ENCODE measurements at places on chromosomes 7 and 10.

- DNase-seq = no peak
These were observed 219.0 kb downstream of the GLRX3 start for GRCh38 chr10:130354976-130355795.

GRCh38 chr7:20713792-20714191 lies 72.9 kb downstream of the SP8 start:
- no peak for DNase-seq

- peak; percentile 32 for DNase-seq
These were observed 6.3 kb upstream of the KCNMA1 start for GRCh38 chr10:77643795-77644468.

DNA sequence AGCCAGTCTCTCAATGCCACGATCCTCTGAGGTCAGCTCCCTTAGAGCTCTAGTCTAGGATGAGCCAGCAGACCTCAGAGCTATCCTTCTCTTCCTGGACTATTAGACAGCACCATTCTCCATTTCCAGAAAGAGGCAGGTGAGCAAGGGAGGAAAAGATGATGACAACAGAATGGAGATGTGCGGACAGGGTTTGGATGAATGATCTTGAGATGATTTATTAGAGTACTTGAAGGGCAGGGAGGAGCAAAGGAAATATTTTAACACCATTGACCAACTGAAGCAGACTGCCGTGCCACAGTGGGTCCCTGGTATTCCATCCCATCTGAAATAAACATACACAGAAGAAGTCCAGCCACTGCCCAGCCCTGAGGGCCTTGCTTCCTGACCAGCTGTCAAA lies 94.3 kb downstream of the CFAP58 start:
- DNase-seq = no peak

DNA sequence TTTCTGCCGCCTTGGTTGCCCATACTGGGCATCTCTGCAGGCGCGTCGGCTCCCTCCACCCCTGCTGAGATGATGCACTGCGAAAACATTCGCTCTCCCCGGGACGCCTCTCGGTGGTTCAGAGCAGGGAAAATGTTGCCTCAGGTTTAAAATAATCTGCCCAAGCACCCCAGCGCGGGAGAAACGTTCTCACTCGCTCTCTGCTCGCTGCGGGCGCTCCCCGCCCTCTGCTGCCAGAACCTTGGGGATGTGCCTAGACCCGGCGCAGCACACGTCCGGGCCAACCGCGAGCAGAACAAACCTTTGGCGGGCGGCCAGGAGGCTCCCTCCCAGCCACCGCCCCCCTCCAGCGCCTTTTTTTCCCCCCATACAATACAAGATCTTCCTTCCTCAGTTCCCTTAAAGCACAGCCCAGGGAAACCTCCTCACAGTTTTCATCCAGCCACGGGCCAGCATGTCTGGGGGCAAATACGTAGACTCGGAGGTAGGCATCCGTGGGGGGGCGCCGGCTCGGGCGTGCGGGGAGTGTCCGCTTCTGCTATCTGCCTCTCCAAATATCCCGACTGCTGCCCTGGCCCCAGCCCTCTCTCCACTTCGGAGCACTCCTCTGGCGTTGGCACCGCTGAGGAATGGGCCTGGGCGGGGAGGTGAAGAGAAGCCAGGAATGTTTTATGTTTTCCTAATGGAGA lies at the start of gene CAV1:
CAV1 (plus strand) TSS at position 428 of the 689 bp plus-strand sequence; CDS start at position 455, 27 bp downstream.
- DNase-seq = peak; percentile 81

GRCh38 chr10:31129880-31130405 lies 98.3 kb upstream of the ZNF438 start:
- no peak for DNase-seq

DNA sequence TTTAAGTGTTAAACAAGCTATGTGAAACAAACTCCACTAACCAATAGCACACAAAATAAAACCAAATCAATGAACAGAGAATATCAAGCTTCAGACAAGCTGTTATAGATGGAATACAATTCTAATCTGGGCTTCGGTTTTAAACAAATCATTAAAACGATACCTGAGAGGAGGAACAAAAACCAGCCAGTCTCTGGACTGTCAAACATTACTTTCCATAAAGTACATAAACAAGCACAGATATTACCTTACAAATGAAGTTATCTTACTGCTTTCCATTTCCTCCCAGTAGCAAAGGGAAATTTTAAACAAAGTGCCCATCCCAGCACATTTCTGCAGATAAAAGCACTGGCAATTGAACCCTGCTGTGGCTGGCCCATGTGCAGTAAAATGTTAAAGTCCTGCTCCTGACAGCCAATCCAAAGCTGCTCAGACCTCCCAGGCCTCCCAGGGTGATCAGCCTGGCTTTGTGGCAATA lies 128.0 kb downstream of the NRCAM start:
- no peak for DNase-seq

- DNase-seq = no peak
These were observed 20.4 kb downstream of the FRMPD2 start for GRCh38 chr10:48253970-48254657.

GRCh38 chr7:129162732-129163131 lies 18.2 kb downstream of the TSPAN33 start:
- no peak for DNase-seq

DNA sequence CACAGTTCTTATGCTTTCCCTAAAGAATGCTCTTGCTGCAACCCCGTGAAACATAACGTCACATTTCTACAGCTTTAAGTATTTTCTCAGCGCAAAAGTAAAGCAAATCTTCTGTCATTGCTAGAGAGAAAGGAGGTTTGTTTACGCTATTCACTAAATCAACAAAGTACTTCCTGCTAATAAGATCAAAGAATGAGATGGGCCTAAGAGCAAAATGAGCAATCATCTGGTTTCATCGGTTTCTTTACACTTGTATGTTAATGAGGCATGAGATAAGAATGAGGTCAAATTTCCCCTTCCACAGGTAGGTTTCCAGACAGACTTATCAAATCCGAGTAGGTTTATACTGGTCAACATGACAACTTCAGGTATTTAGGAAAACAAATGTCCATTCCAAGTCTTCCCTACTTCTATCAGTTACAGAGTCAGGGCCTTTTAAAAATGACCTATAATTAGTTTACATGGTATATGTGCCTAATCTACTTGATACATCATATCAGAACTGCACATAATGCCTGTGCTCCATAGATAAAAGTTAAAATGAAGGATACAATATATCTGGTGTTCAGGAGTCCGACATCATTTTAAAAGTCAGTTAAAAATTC lies 8.4 kb downstream of the USP6NL start:
- DNase-seq = no peak

DNA sequence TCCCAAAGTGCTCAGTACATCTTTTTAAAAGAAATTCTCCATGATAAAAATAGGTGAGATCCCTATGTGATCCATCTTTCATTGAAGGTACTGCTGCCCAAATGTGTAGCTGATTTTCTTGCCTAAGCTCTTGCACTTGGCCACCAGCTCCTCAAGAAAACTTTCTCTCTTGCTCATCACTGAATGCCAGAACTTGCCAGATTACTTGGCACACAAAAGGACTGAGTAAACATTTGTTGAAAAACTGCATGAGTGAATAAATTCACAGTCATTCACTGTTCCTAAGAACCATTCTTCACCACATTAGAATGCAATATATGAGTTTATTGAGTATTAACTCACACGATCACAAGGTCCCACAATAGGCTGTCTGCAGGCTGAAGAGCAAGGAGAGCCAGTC lies 99.9 kb downstream of the TRIL start:
- DNase-seq = no peak

GRCh38 chr10:26438534-26439341 lies 597 bp downstream of the APBB1IP start:
- no peak for DNase-seq

DNA sequence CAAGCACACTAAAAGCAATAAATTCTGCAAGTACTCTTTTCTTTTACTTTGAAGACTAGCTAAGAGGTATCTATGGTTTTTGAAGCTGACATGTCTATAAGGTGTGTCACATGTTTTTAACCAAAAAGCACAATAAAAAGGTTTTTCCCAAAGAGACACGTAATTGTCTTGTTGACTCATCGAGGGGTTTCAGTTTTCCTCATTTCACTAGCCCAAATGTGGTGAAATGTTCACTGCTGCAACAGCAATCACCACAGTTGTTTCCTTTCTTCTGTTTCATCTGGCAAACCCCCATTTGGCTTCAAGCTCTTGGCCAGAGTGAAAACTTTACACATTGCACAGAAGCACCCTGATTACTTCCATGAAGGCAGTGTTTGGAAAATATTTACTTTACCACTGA lies 3.8 kb upstream of the HOXA4 start:
- DNase-seq = peak; percentile 83

DNA sequence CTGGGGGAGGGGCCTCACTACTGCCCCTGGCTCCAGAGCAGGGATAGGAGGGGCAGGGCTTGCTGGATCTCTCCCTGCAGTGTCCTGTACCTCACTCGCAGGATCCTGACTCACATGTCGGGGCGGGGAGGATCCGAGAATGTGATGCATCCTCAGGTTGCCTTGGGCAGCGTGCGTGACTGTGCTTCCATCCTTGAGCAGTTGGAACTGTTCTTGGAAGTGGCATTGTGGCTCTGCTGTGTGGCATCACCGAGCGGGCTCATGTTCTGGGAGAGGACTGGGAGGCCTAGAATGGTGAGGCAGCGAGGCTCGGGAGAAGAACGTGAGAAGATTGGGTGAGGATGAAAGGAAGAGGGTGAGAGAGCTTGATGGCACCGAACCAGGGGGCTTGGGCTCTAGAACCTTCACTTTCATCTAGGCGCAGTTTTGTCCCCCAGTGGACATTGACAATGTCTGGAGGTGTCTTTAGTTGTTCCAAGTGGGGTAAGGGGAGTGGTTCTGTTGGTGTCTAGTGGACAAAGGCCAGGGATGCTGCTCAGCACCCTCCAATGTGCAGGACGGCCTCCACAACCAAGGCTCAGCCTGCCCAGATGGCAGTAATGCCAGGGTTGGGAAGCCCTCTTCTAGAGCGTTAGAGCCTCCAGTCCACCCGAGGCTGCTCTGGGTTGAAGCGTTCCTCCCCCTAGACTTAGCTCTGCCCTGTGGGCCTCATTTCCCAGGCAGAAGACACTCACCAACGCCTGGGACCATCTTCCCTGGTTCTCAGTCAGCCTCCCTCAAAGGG lies 8.4 kb downstream of the RARRES2 start:
- no peak for DNase-seq

DNA sequence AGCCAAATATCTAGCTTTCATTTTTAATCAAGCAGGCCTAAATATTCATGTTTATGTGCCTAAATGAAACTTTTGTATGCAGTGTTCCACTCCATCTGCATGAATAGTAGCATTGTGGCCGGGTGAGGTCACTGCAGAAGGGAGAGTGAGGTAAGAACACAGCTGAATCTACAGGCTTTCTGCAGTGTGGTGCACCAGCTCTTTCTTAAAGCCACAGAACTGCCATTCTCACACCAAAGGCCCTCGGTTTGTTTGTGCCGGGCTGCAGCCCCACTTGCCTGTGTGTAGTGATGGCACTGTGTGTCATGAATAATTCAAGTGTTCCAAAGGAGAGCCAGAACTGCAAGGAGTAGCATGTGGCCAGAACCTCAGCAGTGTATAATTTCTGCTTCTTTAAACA lies 204.1 kb downstream of the TRIL start:
- DNase-seq = no peak

DNA sequence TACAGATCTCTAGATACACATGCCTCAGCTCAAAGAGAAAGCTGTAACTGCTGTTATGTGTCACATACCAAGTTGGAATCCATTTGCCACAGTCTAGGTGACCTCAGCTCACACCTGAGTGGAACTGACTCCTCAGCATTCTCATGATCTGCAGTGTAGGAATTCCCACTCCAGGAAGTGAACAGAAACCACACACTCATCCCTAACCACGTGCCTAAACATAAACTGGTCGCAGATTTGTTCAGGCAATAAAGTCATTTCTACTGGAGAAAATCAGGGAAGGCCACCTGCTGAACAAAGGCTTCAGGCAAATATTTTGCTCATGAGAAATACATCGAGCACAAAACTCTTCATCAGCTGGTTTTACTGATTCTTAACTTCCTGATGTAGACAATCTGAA lies 23.0 kb upstream of the ZMYND11 start:
- no peak for DNase-seq

GRCh38 chr7:151104411-151105235 lies 18.3 kb downstream of the AGAP3 start:
- DNase-seq = no peak

DNA sequence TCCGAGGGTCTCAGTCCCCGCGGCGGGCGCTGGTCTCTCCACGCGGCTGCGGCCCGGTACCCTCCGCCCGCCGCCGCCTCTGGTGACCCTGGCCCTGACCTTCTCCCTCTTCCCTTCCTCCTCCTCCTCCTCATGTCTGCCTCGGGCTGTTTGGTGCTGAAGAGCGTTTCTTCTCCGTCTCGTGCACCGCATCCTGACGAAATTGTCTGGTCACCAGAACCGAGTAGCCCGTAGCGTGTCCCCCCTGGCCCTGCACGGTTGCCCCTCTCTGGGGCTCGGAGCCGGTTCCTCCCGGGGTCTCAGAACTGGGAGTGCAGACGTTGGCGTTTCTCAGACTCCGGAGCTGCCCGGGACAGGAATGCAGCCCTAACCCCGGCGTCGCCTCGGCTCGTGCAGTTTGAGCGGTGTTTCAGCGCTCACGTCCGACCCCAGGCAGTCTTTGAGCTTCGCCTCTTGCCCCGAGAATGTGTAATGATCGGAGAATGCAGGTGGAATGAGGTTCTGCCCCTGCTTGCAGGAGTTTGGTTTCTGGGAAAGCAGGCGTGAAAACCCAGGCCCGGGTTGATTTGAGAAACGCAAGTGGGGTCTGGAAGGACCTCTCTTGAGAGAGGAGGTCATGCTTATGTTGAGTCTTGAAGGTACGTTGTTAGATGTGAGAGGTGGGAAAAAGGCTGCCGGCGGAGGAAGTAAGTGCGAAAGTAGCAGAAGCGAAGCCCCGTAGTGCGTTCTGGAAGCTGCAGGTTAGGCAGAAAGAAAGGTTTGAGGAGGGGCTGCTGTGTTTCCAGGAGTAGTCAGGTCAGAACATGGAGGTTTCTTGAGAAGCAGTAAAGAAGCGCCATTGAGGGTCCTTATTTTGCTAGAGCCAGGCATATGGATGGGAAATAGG lies 743 bp downstream of the RBM17 start:
- no peak for DNase-seq

DNA sequence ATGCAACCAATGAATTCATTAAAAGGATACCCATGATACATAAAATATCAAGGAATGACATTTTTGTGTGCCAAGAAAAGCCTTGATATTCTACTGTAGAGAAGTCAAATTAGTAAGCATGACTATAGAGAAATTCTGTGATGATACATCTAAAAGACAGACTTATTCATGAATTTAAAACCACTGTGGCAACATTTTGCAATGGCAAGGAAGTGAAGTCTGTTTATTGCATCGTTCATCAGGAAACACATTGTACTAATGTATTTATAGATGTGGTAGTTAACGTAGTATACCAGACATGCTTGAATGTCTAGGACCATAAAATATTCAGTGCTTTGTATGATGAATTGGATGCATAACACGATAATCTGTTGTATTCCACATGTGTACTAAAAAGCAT lies 9.3 kb upstream of the CLEC5A start:
- no peak for DNase-seq

- no peak for DNase-seq
These were observed 6.1 kb downstream of the ZNF853 start for GRCh38 chr7:6621195-6622133.

- no peak for DNase-seq
These were observed 97.5 kb downstream of the TCF7L2 start for GRCh38 chr10:113047605-113047962.

GRCh38 chr7:43461349-43462024 lies 121.4 kb upstream of the STK17A start:
- DNase-seq = no peak

GRCh38 chr7:30575910-30576309 lies 18.8 kb upstream of the GARS1 start:
- no peak for DNase-seq

- DNase-seq = no peak
These were observed 88.3 kb upstream of the CYP26C1 start for GRCh38 chr10:92972066-92972870.

GRCh38 chr7:131095346-131095745 lies 232.3 kb upstream of the MKLN1 start:
- no peak for DNase-seq
